ENCODE measurements at places on chromosomes 12 and 14.

GRCh38 chr12:78931466-78931990 lies 67.0 kb downstream of the SYT1 start:
- DNase-seq: no peak

GRCh38 chr12:119631930-119632678 lies 35.8 kb upstream of the PRKAB1 start:
- DNase-seq: no peak

- peak; percentile 5 for DNase-seq
Measured at GRCh38 chr14:59918824-59919569, 947 bp upstream of the LRRC9 start.

- no peak for DNase-seq
Measured at GRCh38 chr12:49283541-49284429, 11.2 kb upstream of the PRPH start.

- DNase-seq: no peak
Measured at GRCh38 chr12:56411781-56412639, 37.2 kb downstream of the TIMELESS start.

DNA sequence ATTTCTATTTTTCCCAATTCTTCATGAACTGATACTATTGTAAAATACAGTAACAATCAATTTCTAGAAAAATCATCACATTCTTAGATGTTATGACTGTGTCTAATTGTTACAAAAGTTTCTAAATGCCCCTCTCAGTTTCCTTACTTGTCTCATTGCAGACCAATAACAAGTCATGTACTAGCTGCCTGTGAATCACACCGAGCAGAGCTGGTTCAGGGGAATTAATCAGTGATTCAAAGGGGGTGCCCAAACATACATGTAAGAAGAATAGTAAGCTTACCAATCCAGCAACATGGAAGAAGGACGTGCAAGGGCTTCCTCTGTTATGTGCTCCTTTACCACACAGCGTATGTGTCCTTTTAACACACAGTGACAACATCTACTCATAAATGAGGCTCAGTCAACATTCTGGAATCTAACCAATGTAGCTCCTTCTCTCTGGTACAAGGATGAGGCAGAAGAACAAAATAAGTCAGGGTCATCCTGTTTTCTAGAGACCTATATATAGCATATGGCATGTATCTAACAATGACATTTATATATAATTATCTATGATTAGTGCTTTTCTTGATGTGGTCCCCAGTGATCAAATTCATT lies 126.4 kb downstream of the SCN8A start:
- no peak for DNase-seq

DNA sequence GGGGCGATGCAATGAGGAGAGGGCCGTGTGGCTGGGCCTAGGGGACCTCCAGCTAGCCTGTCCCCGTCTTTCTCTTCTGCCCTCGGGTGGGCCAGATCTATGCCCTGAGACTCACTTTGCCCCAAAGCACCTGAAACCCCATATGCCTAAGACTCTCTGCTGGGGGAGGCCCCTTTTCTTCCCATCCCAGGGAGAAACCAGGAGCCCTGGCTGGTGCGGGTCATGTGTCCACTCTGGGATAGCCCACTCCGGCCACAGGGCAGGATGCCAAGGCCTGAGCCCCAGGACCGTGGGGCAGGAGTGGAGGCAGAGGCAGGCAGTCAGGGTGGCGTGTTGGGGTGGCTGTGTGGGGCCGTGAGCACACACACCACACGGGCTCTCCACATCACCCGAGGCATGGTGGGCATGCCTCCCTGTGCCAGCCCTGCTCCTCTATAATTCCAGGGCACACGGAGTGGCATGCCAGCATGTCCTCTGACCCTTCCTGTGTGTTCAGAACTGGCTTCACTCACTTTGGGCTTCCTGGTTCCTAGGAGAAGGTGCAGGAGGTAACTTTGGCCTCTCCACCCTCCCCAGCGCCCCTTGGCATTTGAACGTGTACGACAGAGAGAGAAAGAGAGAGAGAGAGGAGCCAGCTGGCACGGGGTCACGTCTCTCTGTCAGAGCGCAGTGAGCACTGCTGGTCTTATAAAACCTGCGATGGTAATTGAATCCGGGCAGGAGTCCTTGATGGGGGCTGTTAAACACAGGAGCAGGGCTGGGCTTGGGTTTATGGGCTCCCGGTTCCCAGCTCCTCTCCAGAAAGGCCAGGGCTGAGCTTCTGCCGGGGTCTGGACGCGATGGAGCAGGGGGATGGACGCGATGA lies 144.2 kb downstream of the KIF26A start:
- DNase-seq: no peak

GRCh38 chr12:86663173-86663572 lies 407.0 kb upstream of the MGAT4C start:
- DNase-seq: no peak

- DNase-seq: no peak
Measured at GRCh38 chr12:67764946-67765619, 116.5 kb downstream of the DYRK2 start.

GRCh38 chr14:71261206-71261605 lies 353.9 kb downstream of the PCNX1 start:
- no peak for DNase-seq

DNA sequence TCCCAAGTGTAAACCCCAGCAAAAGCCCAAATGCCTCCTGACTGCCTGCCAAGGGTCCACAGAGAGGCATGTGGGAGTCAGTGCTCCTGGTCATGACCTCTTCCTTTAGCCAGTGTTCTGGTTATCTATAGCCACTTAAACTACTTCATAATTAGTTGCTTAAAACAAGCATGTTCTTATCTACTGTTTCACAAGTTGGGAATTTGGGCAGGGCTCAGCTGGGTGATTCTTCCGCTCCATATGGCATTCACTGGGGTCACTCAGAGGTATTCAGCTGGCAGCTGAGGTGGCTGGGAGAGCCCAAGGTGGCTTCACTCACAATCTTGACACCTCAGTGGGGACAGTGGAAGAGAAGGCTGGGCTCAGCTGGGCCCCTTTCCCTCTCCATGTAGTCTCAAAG lies 184.0 kb upstream of the RGS6 start:
- DNase-seq: no peak

DNA sequence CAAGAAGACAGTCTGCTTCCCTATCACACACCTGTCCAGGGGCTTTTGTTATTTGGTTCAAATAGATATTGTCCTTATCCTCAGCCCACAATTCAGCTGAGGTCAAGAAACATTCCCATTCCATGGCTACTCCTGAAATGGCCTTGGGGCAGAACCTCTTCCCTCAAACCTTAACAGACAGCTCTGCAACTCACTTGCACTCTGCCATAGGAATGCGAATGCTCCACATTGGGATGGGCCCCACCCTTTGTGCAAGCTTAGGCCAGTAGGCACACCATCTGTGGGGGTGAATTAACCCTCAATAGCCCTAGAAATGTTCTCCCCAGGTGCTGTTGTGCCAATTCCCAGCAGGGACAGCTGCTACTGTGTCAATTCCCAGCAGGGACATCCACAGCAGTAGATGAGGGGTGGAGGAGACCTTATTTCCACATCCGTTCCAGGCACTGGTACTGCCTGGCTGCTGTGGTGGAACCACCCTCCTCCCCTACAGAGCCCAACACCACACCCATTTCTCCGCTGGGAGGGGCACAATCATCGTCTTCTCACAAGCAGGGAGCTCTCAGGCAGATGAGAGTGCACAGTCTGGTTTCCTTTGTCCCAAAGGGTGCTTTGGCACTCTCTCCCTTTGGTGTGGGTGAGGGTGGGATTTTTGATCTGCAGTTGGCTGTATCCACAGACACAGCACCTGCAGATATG lies 42.3 kb upstream of the GLIPR1 start:
- DNase-seq: no peak

DNA sequence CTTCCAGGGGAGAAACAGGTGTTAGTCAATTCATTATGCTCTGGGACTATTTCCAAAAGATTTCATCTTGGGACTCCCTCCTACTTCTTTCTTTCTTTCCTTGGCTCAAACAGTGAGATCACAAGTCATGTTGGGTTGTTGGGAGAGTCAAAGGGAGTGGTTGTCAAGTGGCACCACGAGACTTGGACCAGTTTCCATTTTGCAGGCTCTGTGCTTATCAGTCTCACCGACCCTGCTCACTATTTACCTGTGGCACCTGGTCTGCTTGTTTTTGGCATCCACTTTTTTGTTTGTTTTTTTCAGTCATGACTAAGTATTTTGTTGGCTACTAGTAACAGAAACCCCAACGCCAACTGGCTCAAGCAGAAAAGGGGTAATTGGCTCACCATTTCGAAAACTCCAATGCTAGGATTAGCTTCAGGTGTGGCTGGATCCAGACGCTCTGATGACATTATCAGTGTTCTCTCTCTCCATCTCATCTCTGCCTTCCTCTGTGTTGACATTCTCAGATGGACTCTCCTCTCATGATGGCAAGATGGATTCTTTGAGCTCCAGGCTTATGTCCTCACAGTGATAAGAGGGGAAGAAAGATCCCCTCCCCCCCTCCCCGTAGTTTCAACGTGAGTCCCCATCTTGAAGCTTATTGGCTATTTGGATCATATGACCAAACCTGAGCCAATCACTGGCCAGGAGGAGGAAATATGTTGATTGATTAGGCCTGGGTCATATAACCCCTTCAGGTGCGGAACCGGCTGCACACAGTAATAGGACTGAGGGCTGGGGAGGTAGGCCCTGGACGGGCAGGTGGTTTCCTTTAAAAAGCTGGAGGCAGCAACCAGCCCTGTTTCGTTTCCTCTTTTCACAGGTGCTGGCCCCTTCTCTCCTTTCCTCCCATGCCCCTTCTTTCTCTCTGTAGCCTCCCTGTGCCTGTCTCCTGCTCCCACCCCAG lies 84.2 kb downstream of the AACS start:
- no peak for DNase-seq

GRCh38 chr12:92621312-92621711 lies 81.5 kb upstream of the PLEKHG7 start:
- DNase-seq: no peak

- no peak for DNase-seq
Measured at GRCh38 chr14:93790966-93791365, 2.7 kb upstream of the PRIMA1 start.

DNA sequence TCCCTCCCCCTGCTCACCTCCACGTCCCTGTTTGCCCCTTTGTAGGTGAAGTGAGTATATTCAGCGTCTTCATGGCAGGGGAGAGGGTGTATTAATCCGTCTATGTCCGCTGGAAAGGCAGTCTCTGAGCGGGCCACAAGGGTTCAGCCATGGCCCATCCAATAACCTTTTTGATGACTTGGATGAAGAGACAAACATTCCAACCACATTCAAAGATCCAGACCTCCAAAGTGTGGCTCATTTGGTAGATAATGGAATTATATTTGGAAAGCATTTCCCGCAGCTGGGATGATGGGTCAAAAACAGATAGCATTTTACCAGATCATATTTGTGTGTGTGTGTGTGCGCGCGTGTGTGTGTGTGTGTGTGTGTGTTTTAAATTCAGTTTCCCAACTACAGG lies 345.9 kb downstream of the DPF3 start:
- DNase-seq: no peak

- DNase-seq: no peak
Measured at GRCh38 chr12:18589316-18589715, 148.5 kb downstream of the PLCZ1 start.

- no peak for DNase-seq
Measured at GRCh38 chr12:33322519-33322918, 117.1 kb downstream of the SYT10 start.

DNA sequence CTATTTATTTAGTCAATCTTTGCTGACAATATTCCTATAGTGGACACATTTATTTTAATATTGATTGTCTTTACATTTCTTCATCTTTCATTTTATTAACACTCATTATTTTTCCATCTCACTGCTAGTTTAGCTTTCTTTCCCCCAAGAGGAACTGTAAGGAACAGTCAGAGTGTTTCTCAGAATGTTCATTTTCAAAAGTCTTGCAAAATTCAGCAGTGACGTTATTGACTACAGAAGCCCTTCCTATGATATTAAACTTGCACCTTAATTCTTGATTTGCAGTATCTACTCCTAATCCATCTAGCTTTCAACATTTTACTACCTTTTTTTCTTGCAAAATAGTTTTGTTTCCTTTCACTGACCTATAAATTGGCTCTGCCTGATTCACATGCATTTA lies 13.0 kb downstream of the CLEC2B start:
- DNase-seq: no peak

DNA sequence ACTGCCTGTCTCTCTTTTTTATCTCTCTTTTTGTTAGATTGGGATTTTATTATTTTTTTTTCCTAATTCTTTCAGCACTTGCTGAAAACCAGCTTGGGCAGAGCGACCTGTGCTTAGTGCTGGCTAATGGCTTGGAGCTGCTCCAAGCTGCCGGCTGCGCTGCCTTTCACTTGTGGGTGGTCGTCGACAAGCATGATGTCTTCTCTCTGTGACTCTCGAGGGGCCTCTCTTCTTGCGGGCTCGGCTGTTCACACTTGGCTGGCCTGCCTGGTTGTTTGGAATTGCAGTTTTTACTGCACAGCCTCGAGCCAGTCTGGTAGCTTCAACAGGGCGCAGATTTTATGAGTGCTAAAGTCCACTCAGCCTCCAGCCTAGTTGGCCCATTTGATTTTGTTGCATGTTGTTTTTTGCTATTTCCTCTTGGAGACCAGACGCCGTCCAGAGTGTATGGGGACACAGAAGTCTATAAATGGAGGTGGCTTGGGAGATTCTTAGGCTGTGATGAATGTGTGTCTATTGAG lies 18.6 kb downstream of the TPCN1 start:
- no peak for DNase-seq

GRCh38 chr14:80152166-80152565 lies 59.1 kb downstream of the DIO2 start:
- DNase-seq: no peak

- DNase-seq: no peak
Measured at GRCh38 chr14:64929014-64929359, 13.6 kb downstream of the GPX2 start.

DNA sequence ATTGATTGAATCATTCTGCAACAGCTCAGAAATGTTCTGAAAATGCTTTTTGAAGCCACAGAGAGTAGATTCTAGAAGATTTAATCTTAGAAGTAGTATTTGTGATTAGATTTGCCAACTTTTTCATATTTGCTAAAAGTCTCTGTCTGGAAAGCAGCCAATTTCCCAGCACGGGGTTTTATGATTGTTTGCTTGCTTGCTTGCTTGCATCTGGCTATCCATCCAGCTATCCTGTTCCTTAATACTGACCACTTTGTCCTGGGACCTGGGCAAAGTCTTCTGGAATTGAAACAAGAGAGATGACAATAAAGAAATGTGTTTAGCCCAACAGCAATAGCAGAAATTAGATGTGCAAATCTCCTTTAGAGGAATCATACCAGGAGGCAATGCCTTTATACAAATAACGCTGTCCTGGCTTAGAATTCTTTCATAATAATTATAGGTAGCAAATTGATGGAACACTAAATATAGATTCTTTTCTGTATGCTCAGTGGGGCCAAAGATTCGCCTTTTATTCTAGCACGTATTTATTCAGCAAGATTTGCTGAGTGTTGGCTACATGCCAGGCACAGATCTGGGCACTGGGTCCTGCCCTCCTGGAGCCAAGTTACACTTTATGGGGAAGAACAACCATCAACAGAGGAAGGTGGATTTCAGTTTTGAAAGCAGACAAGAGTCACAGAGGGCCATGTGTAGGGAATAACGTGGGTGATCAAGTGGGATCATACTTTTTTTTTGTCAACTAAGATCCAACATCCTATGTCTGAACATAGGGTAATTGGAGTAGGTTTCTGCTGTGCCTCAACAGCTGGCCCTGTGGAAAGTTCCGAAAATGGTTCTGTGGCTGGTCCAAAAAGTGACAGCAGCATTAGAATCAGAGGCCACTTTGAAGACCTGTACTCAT lies 25.3 kb downstream of the MYBPC1 start:
- DNase-seq: no peak

GRCh38 chr12:27970401-27971120 lies 2.0 kb downstream of the PTHLH start:
- no peak for DNase-seq

GRCh38 chr12:32651151-32651955 lies 27.7 kb upstream of the DNM1L start:
- no peak for DNase-seq
